Cerebellum (tissue), 4 donors: ENCODE measurements at places on chromosomes 5 and 9. TPM values are rescaled to one million over a fixed set of nuclear protein-coding genes. Genes with fewer than 3 reads are reported as not detected.

CCIN gene
- total RNA-seq: 2.3 TPM

SOHLH1 gene
- not detected for total RNA-seq

NR2F1-AS1 gene
- total RNA-seq: 70.1 TPM

BARHL1 gene
- total RNA-seq: 19.3 TPM

CDH9 gene
- total RNA-seq: 16.0 TPM

DPH7 gene
- total RNA-seq: 34.2 TPM

C6 gene
- total RNA-seq: 0.45 TPM

C5orf24 gene
- 68.9 TPM for total RNA-seq

ARHGEF37 gene
- total RNA-seq: 4.6 TPM

NDUFS4 gene
- total RNA-seq: 55.9 TPM

SVEP1 gene
- 12.1 TPM for total RNA-seq

ST8SIA4 gene
- 36.2 TPM for total RNA-seq

WDR70 gene
- total RNA-seq: 38.9 TPM

SERF1B gene
- 66.8 TPM for total RNA-seq
